ENCODE measurements at places on chromosomes 6 and 20. TPM values are rescaled to one million over a fixed set of nuclear protein-coding genes. Genes with fewer than 3 reads are reported as not detected.
A peak's percentile ranks its signal among the peaks of the same experiment; 100 is the strongest.

GRCh38 chr6:158687506-158687905 is 37.7 kb downstream of the SYTL3 start:
- H3K4me3 ChIP-seq, result no peak overlapping the region
- no peak overlapping the region for H3K27ac ChIP-seq
- no peaks in the 10 kb centered on the region for H3K36me3 ChIP-seq
- H3K4me1 ChIP-seq, result peaks cover 33% of the 10 kb centered on the region
- no peaks in the 10 kb centered on the region for H3K27me3 ChIP-seq

DNA sequence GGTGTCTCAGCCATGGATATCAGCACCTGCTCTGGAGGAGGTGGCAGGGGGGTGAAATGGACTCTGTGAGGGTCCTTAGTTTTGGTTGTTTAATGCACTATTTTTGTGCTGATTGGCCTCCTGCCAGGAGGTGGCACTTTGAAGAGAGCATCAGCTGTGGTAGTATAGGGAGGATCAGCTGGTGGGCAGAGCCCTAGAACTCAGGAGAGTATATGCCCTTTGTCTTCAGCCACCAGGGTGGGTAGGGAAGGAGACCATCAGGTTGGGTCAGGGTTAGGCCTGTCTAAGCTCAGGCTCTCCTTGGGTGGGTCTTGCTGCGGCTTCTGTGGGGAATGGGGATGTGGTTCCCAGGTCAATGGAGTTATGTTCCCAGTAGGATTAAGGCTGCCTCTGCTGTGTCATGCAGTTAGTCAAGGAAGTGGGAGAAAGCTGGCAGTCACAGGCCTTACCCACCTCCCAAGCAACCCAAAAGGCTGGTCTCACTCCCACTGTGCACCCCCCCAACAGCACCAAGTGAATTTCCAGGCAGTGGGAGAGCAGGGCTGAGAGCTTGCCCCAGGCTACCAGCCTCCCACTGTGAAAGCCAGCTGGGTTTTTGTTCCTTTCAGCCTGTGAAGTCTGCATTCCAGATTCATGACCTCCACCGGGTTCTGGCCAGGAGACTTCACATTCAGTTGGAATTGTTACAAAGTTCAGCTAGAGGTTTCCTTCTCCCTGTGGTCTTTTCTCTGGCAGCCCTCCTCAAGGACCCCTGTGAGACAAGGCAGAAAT is 5.7 kb upstream of the OSTM1 start:
- no peak overlapping the region for H3K27ac ChIP-seq
- no peak for DNase-seq
- no peaks in the 10 kb centered on the region for H3K36me3 ChIP-seq

- H3K27ac ChIP-seq, result no peak overlapping the region
- peaks cover 8% of the 10 kb centered on the region for H3K36me3 ChIP-seq
Measured at GRCh38 chr6:36070252-36070651, 42.6 kb downstream of the MAPK14 start.

- H3K27ac ChIP-seq, result no peak overlapping the region
- H3K4me3 ChIP-seq, result no peak overlapping the region
- H3K36me3 ChIP-seq, result no peaks in the 10 kb centered on the region
- DNase-seq, result no peak
- H3K4me1 ChIP-seq, result no peaks in the 10 kb centered on the region
- H3K27me3 ChIP-seq, result no peaks in the 10 kb centered on the region
Measured at GRCh38 chr6:113978084-113978675, 7.2 kb upstream of the HDAC2 start.

GRCh38 chr20:12984863-12985262 is 23.9 kb upstream of the SPTLC3 start:
- no peaks in the 10 kb centered on the region for H3K36me3 ChIP-seq
- no peak overlapping the region for H3K27ac ChIP-seq
- no peaks in the 10 kb centered on the region for H3K4me1 ChIP-seq
- DNase-seq, result no peak
- peaks cover 5% of the 10 kb centered on the region for H3K27me3 ChIP-seq
- H3K4me3 ChIP-seq, result no peak overlapping the region

- no peaks in the 10 kb centered on the region for H3K27me3 ChIP-seq
- H3K27ac ChIP-seq, result peak overlapping the region; percentile 16
- no peaks in the 10 kb centered on the region for H3K36me3 ChIP-seq
- H3K4me3 ChIP-seq, result no peak overlapping the region
- DNase-seq, result no peak
Measured at GRCh38 chr20:19251958-19252357, 39.5 kb downstream of the SLC24A3 start.

The ELOVL4 gene
- total RNA-seq, result 2.2 TPM

The BHLHE23 gene
- not detected for total RNA-seq

DNA sequence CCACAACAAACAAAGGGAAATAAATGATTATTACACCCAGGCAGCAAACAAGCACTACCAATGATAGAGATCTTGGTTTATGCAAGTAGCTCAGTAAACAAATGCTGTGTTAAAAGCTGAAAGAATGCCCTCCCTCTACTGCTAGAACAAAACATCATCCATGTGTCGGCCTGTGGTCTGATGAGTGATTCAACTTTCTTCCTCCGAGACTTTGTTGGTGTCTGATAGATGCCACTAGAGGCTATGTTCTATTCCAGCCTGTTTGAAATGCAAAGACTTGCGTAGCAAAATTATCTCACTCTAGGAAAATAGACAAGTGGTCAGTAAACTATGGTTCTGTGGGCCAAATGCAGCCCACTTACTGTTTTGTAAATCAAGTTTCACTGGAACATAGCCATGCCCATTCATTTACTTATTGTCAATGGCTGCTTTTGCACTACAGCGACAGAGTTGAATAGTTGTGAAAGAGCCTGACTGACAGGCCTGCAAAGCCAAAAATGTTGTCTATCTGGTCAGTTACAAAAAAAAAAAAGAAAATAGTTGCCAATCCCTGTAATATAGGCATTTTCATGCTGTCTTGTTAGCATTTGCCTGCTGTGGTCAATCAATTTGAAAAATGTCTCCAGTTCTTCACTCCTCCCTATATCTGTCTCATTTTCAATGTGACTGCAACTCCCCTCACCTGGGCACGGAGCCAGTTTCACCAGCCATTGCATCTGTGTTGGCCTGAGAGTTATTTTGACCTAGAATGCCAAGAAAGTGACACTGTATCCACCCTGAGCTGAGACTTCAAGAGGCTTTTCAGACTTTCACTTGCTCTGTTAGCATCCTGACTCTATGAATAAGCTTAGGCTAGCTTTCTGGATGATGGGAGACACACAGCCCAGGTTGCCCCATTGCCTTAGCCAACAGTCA is 544.6 kb upstream of the BTBD3 start:
- no peaks in the 10 kb centered on the region for H3K36me3 ChIP-seq
- H3K27ac ChIP-seq, result no peak overlapping the region
- no peaks in the 10 kb centered on the region for H3K4me1 ChIP-seq
- no peak overlapping the region for H3K4me3 ChIP-seq
- DNase-seq, result no peak

GRCh38 chr6:40999569-40999968 is 39.5 kb downstream of the UNC5CL start:
- H3K27me3 ChIP-seq, result no peaks in the 10 kb centered on the region
- peaks cover 29% of the 10 kb centered on the region for H3K4me1 ChIP-seq
- no peak overlapping the region for H3K27ac ChIP-seq
- H3K4me3 ChIP-seq, result no peak overlapping the region
- no peak for DNase-seq

The SYCP2L gene
- 0.66 TPM for total RNA-seq

DNA sequence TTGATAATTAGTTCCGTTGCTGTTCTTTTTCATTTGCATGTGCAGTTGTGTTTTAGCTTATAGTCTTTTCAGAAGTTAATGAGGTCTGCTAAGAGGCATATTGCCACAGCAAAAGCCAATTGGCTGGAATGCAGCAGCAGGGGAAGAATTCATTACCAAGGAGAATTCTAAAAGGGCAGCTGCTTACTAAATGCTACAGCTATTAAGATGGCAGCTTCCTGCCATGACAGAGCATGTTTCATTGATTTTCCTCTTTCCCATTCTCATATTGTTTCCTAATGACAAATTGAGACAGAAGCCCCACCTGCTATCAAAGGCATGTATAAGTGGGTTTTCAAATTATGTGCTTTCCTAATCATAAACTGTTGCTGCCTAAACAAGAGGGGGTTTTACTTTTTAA is 66.6 kb downstream of the CLVS2 start:
- H3K4me3 ChIP-seq, result no peak overlapping the region
- no peaks in the 10 kb centered on the region for H3K36me3 ChIP-seq
- no peaks in the 10 kb centered on the region for H3K4me1 ChIP-seq
- H3K27ac ChIP-seq, result no peak overlapping the region
- no peaks in the 10 kb centered on the region for H3K27me3 ChIP-seq
- DNase-seq, result no peak

DNA sequence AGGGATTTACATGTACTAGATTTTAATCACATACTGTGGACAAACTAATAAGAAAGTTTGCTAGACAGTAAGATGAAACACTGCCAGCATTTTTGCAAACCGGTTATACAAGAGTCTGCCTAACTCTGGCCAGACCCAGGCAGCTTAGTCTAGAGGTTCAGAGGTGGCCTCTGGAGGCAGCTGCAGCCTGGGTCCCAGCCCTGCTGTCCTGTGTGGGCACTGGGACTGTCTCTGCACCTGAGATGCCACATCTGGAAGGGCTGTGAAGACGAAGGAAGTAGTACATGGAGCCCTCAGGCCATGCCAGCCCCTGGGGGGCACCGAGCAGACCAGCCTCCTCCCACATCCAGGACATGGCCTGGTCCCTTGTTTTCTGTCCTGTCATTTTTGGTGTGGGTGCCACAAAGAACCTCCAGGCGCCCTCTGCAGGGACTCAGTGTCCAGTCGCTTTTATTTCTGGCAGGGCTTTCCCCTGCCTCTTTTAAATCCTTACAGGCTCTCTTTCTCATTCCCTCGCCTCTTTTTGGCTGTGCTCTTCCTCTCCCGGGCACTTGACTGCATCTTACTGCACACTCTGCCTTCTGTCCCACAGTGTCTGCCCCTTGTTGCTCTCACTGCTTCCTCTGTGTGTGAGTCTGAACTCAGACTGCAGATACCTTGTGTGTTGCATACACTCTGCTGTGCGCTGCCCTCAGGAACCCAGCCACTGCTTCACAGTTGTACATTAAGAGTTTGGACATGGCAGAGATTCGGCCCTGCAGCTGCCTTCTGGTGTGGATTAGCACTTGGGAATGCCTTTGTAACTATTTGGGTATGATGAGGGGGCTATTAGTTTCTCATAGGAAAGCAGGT is 216.7 kb downstream of the ZDHHC14 start:
- H3K4me1 ChIP-seq, result no peaks in the 10 kb centered on the region
- DNase-seq, result no peak
- peaks cover 4% of the 10 kb centered on the region for H3K36me3 ChIP-seq
- no peaks in the 10 kb centered on the region for H3K27me3 ChIP-seq
- H3K27ac ChIP-seq, result no peak overlapping the region

DNA sequence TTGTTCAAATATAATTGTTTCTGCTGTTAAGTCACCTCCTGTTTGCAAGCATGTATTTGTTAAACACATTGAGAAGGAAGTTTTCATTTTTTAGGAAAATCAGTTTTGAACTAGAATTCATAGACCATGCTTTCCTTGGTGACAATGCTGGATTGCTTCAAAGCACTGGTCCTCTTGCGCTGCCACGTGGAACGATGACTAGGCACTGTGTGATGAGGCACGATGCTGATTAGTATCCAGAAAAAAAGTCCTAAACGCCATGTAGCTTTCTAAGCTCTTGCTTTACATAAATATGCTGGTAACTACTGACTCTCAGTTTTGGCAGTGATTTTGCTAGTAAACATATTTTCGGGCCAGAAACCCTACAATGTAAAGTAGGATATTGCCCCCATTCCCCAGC is 11.1 kb upstream of the EXOC2 start:
- H3K4me3 ChIP-seq, result no peak overlapping the region
- no peak for DNase-seq
- no peaks in the 10 kb centered on the region for H3K36me3 ChIP-seq
- H3K4me1 ChIP-seq, result no peaks in the 10 kb centered on the region
- no peak overlapping the region for H3K27ac ChIP-seq

GRCh38 chr20:15596220-15596890 is 976.9 kb downstream of the KIF16B start:
- H3K27me3 ChIP-seq, result no peaks in the 10 kb centered on the region
- DNase-seq, result no peak
- H3K36me3 ChIP-seq, result no peaks in the 10 kb centered on the region

- H3K4me3 ChIP-seq, result peak overlapping the region; percentile 40
- no peaks in the 10 kb centered on the region for H3K36me3 ChIP-seq
- H3K27me3 ChIP-seq, result no peaks in the 10 kb centered on the region
- H3K4me1 ChIP-seq, result peaks cover 23% of the 10 kb centered on the region
- peak overlapping the region; percentile 20 for H3K27ac ChIP-seq
Measured at GRCh38 chr6:36660771-36661471, 17.6 kb upstream of the CDKN1A start.

- no peaks in the 10 kb centered on the region for H3K36me3 ChIP-seq
- H3K4me1 ChIP-seq, result no peaks in the 10 kb centered on the region
- no peaks in the 10 kb centered on the region for H3K27me3 ChIP-seq
- no peak for DNase-seq
- H3K27ac ChIP-seq, result no peak overlapping the region
Measured at GRCh38 chr6:140376209-140376608, 1001.8 kb upstream of the CITED2 start.

- H3K4me1 ChIP-seq, result no peaks in the 10 kb centered on the region
- no peak for DNase-seq
- H3K4me3 ChIP-seq, result no peak overlapping the region
- no peaks in the 10 kb centered on the region for H3K36me3 ChIP-seq
- H3K27ac ChIP-seq, result no peak overlapping the region
Measured at GRCh38 chr6:135323202-135323668, 142.1 kb downstream of the MYB start.

The AHCY gene
- total RNA-seq, result 77.0 TPM

DNA sequence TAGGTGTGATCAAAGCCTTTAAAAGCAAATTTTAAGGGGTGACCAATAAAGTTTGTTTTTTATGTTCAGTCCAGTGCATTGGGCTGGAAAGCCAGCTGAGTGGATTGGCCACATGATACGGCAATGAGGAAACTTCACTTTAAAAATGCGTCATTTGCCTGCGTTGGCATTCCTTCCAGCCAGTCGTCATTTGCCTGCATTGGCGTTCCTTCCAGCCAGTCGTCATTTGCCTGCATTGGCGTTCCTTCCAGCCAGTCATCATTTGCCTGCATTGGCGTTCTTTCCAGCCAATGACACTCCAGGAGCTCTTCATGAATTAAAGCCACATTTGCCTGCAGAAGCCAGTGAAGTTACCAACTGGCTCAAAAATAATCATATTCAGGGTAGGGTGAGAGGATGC is 378.6 kb downstream of the SMOC2 start:
- no peaks in the 10 kb centered on the region for H3K27me3 ChIP-seq
- H3K36me3 ChIP-seq, result no peaks in the 10 kb centered on the region
- H3K27ac ChIP-seq, result no peak overlapping the region

The TMEM170B gene
- total RNA-seq, result 8.6 TPM

DNA sequence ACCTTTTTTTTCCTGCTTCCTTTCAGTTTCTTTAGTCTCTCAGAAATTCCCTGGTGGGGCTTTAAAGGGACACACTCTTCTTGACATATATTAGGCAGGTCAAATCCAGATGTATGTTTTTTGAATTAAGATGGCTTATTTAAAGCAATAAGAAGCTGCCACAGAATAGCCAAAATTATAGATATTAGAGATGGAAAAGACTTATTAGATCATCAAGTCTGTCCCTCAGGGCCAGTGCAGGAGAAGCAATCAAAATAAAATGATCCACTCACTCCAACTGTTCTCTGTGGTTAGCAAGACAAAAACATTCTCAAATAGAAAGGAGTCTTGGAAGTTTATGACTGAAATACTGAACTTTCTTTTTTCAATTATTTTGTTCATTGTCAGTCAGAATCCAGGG is 462.8 kb downstream of the CDC5L start:
- H3K36me3 ChIP-seq, result no peaks in the 10 kb centered on the region
- no peak for DNase-seq
- no peak overlapping the region for H3K4me3 ChIP-seq

The CST4 gene
- total RNA-seq, result not detected

The HM13 gene
- 41.7 TPM for total RNA-seq

The ECT2L gene
- total RNA-seq, result 0.42 TPM

GRCh38 chr6:150755042-150755441 is 110.5 kb upstream of the MTHFD1L start:
- H3K27ac ChIP-seq, result no peak overlapping the region
- no peak for DNase-seq
- H3K4me3 ChIP-seq, result no peak overlapping the region
- peaks cover 4% of the 10 kb centered on the region for H3K4me1 ChIP-seq
